Prostate gland (tissue), 2 donors: ENCODE measurements at places on chromosomes 12 and 14. TPM values are rescaled to one million over a fixed set of nuclear protein-coding genes. Genes with fewer than 3 reads are reported as not detected.

The CFAP54 gene
- 0.68 TPM for total RNA-seq

- DNase-seq = peak; percentile 71
Observed at GRCh38 chr12:53543539-53543938, 36.3 kb upstream of the NPFF start.

GRCh38 chr12:49962861-49963765 lies 1.4 kb downstream of the AQP5 start:
- peak; percentile 80 for DNase-seq

GRCh38 chr14:102592763-102593060 lies 263 bp downstream of the RCOR1 start:
- DNase-seq = no peak

- DNase-seq = peak; percentile 65
Observed at GRCh38 chr14:22556990-22557623, 31.9 kb downstream of the DAD1 start.
